ENCODE measurements at places on chromosomes 3 and 15. TPM values are rescaled to one million over a fixed set of nuclear protein-coding genes. Genes with fewer than 3 reads are reported as not detected.

DNA sequence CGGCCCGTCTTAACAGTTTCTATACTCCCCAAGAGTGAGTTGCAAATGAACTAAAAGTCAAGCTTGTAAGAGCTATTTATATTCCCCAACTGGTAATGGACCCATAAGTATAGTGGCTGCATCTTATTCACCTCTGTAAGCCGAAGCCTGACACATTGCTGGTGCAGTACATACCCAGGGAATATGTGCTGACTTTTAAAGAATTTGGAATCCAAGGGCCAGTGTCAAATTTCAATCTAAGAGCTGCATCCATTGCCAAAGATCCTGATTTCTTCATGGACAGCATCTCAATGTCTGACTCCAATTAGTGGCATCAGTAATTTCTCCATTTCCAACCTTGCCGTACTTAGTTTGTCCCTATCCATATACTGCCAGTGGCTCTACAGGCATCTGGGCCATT lies 42.0 kb downstream of the FRMD4B start:
- DNase-seq: no peak

Gene PPARG
- 0.63 TPM for total RNA-seq

GRCh38 chr3:48459773-48460516 lies 13.4 kb downstream of the ATRIP start:
- DNase-seq: no peak

Gene BFSP2
- total RNA-seq: not detected

GRCh38 chr3:142027300-142027699 lies 122.0 kb downstream of the TFDP2 start:
- no peak for DNase-seq
